Left kidney (tissue), 8 donors: ENCODE measurements at places on chromosomes 7 and 10. TPM values are rescaled to one million over a fixed set of nuclear protein-coding genes. Genes with fewer than 3 reads are reported as not detected.

- no peak for DNase-seq
Measured at GRCh38 chr10:20707251-20707650, 189.9 kb downstream of the NEBL start.

DNA sequence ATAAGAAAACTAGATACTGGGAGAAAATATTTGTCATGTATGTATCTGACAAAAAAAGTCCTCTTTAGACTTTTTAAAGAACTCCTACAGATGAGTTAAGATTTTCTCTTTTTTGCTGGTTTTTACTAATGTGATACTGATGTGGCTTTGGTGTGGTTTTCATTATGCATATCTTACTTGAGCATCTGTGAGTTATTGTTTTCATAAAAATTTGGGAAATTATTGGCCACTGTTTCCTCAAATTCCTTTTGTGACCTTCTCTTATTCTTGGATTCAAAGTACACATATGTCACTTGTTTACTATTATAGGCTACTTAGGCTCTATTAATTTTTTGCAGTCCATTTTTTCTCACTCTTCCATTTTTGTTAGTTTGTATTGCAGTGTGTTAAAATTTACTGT is 89.0 kb downstream of the PPP1R9A start:
- no peak for DNase-seq

GRCh38 chr7:117143580-117143979 is 179.3 kb downstream of the WNT2 start:
- no peak for DNase-seq

The CPXM2 gene
- 4.6 TPM for polyA plus RNA-seq
